Stimulated activated CD8-positive, alpha-beta memory T cell treated with anti-CD3 and anti-CD28 coated beads, Interleukin-4, amount 100 ng/mL, for 48 hours (primary cell): ENCODE measurements at places on chromosomes 11 and 22.
A peak's percentile ranks its signal among the peaks of the same experiment; 100 is the strongest.

- DNase-seq: no peak
Observed at GRCh38 chr11:9720290-9720630, 56.4 kb downstream of the SWAP70 start.

DNA sequence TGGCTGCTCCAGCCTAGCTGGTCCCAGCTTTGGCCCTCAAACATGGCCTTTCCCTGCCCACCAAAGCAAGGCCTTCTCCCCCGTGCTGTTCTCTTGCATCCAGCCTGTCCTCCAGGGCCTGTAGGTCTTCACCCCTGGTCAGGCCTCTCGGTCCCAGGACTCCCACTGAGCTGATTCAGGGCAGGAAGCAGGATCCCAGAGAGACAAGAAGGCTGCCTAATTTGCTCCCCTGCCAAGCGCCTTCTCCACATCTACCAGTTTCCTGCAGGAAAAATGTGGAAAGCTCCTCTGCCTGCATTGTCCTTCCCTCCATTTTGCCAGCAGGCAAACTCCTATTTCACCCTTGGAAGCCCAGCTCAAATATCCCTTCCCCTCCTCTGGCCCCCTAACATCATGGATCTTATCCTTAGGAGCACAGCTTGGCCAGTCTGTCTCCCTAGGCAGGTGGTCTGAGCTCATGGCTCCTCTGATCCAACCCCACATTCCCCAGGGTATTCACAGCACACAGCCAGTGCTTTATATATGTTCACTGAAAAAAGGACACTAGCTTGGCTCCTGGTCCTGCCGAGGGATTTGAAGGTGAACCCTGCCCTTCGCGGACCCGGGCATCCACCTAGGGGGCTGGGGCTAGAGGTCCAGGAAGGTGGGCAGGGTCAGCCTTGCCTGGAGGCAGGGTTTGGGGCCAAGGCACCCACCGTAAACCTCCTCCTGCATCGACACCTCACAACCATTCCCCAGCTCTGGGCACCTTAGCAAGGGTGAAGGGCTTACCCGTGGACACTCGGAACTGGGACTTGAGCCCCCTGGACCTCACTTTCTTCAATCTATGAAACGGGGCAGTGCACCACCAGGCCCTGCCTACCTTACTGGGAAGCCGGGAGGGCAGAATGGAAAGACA, 968 bp downstream of the RHBDD3 start:
- peak; percentile 35 for DNase-seq

DNA sequence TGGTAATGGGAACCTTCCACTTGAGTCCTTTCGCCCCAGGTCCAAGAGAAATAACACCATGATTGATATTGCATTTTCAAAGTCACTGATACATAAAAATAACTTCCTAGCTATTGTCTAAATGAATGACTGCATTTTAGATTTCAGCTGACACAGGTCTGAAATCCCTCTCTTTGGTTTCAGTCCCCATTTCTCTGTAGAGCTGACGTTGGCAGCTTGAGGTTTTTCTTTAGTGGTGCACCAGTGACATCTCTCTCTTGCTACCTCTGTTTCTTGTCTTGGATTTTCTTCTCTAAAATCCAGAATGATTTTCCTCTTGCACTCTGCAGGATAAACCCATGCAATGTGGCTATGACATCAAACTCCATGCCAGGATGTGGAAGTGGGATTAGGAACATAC, 31.7 kb upstream of the SORL1 start:
- no peak for DNase-seq

DNA sequence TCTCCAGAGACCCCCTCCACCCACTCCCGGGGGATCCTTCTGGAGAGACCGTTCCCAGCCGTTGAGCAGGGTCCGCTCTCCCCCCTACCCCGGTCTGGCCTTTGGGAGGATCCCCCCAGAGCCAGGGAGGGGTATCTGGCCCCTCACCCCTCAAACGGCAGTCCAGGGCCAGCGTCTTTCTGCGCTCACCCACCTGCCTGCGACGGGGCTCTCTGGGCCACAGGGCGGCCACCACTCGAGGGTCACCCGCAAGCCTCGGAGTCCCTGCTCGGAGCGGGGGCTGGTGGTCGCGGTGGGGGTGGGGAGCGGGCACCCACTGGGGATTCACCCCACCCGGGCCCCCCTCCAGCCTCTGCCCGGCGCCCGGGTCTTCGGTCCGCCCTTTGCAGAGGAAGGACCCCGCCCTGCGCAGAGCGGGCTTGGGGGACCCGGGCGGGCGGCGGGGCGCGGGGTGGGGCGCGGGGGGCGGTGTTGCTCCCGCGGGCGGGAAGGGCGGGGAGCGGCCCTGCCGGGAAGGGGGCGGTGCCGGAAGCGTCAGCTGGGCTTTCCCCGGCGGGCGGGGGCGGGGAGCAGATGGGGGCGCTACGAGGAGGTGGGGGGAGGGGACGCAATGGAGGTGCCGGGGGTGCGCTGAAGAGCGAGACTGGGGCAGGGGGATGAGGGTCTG, 16.6 kb downstream of the CRELD2 start:
- DNase-seq: peak; percentile 95
